ENCODE measurements at places on chromosomes 16 and 17.

- no peak for DNase-seq
These were observed 157.5 kb downstream of the HS3ST2 start for GRCh38 chr16:22971346-22971924.

DNA sequence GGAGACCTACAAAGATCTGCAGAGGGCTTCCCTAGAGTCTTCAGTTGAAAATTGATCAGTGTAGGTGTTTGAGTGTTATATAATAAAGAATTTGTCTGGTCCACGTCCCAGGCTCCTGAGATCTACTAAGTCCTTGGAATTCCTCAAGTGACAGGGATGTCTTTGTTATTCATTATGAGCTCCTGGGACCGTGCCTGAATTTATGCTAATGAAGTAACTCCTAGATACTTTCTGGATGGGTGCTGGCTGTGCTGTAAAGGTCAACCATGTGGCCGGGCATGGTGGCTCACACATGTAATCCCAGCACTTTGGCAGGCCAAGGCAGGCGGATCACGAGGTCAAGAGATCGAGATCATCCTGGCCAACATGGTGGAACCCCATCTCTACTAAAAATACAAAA, 43.7 kb downstream of the CDC27 start:
- no peak for DNase-seq

GRCh38 chr17:67011527-67012175, 32.7 kb upstream of the CACNG1 start:
- DNase-seq = no peak

- DNase-seq = no peak
These were observed 176.7 kb downstream of the TMEM132E start for GRCh38 chr17:34755981-34756636.

DNA sequence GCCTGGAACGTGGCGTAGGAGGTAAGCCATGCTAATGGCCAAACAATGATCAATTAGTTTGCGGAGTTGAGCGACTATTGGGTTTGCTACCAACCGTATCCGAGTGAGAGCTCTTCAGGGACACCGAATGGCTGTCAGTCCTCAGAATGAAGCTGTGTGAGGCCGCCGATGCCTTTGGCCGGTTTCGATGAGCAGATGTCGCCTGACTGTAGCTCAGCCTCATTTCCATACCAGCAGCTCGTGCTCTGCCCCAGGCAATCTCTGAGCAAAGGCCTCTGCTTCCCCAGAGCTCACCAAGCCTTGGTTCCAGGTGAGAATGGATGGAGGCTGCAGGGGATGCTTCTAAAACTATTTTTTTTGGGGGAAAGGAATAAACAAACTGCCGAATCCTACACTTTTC, 111.7 kb upstream of the HS3ST4 start:
- no peak for DNase-seq

DNA sequence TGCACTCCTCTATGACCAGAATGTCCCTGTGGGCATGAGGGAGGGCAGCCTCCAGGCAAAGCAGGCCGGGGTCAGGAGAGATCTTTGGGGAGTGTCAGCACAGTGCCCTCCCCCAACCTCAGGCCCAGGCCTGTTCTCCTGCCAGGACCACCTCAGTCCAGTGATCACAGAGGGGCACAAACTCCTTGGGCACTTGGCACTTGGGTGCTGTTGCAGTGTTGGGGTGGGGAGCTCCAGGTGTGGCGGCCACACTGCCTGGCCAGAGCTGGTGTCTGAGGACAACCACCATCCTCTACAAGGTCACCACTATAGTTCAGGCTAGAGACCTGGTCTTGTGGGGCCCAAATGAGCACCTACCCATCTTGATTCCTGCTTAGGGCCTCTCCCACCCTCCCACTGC, 37.2 kb downstream of the SMPD3 start:
- no peak for DNase-seq

DNA sequence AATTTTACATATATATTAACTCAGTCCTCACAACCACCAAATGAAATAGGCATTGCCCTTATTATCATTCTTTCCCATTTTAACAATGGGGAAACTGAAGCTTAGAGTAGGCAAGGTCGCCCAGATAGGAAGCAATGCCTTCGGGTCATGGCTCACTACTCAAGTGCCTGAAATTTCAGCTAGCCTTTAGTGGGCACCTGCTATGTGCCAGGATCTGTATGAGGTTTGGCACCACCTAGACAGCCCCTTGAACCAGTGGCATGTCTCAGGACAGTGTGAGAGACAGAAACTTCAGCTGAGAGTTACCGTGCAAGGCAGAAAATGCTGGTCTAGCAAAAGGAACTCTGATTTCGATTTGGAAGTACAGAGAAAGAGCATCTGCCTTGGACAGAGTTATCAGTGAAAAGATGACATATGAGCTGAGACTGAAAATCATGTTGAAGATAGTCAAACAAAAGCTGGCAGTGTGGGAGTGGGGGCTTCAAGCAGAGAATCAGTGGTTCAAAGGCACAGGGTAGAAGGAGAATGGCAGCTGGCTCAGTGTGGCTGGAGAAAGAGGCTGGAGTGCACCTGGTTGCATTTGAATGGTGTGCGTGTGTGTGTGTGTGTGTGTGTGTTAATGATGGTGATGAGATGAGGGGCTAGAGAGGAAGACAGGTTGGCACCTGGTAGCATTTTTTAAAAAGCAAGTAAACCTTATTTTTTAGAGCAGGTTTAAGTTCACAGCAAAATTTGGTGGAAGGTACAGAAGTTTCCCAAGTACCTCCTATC, 29.1 kb downstream of the CDH13 start:
- DNase-seq = no peak

GRCh38 chr17:80959330-80960036, 32.2 kb upstream of the CHMP6 start:
- no peak for DNase-seq

GRCh38 chr17:61469474-61469873, 17.3 kb downstream of the TBX4 start:
- no peak for DNase-seq

DNA sequence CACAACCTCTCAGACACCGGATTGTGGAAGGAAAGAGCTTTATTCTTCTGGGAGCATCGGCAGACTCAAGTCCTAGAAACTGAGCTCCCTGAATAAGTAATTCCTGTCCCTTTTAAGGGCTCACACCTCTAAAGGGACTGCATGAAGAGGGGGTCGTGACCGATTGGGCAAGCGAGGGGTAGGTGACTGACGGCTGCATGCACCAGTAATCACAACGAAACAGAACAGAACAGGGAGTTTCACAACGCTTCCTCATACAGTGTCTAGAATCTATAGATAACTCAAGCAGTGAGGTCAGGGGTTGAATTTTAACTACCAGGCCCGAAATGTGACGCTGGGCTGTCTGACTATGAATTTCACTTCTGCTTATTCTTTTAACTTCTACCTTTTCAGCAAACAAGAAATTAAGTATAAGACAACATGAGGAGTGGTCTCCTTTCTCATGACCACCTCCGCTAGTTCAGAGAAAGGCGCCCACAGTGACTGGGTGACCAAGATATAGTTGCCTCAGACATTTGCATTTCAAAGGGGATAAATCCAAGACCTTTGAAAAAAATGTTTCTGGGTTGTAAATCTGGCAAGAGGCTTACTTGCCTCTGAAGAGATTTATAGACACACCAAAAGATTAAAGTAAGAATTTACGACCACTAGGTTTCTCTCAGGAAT, 88.4 kb upstream of the ATF7IP2 start:
- no peak for DNase-seq

GRCh38 chr17:76153202-76153601, 12.2 kb upstream of the FOXJ1 start:
- DNase-seq = peak; percentile 6

GRCh38 chr17:36934144-36934691, 3.1 kb upstream of the LHX1 start:
- DNase-seq = no peak

DNA sequence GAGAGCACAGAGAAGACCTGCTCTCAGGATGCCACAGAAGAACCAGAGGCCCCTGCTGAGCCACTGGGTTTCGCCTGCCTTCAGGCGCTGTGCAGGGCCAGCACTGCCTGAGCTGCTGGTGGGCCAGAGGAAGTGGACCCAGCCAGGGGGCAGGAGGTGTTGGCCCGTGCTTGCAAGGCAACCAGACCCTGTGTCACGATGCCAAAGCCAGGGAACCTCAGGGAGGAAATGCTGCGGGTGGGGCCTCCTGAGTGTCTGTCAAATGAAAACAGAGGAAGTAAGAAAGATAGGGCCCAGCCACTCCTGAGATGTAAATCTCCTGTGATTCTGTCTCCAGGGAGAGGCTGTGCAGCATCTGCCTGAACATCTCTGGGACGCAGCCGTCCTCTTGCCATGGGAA, 58.1 kb upstream of the ADORA2B start:
- DNase-seq = no peak

DNA sequence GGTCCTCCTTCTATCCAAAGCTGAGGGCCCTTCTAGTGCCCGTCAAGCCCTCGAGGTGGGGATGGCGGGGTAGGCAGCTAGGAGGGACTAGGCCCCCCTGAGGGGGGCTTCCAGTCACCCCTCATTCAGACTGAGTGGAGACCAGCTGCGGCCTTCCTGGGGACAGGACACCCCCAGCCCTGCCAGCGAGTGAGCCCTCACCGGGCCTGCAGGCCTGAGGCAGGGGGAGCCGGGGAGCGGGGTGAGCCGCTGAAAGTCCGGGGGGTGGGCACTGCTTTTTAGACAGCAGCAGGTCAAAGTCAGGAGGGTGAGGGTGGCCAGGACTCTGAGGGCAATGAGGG, 8.7 kb upstream of the KREMEN2 start:
- no peak for DNase-seq

DNA sequence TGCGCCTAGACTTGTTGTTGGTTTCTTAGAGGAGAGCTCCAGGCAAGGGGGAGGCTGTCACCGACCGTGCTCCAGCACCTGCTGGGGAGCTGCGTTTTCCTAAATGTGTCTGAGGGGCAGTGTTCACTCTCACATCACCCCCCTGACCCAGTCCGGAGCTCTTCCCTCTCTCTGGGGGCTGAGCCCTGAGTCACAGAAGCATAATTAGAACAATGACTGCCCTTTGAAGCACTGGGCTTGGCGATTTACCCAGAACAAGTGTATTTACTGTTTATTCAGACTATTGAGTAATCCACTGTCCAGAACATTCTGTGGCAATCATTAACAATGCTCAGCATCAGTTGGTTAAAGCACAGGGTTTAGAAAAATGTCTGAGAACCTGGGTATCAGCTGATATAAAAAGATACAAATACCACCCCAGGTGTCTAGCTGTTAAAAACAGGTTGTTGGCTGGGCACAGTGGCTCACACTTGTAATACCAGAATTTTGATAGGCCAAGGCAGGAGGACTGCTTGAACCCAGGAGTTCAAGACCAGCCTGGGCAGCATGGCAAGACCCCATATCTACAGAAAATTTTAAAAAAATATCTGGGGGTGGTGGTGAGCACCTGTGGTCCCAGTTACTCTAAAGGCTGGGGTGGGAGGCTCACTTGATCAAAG, 8.1 kb downstream of the CES4A start:
- DNase-seq = no peak

- peak; percentile 60 for DNase-seq
These were observed 29.3 kb upstream of the KDM8 start for GRCh38 chr16:27174007-27174406.

DNA sequence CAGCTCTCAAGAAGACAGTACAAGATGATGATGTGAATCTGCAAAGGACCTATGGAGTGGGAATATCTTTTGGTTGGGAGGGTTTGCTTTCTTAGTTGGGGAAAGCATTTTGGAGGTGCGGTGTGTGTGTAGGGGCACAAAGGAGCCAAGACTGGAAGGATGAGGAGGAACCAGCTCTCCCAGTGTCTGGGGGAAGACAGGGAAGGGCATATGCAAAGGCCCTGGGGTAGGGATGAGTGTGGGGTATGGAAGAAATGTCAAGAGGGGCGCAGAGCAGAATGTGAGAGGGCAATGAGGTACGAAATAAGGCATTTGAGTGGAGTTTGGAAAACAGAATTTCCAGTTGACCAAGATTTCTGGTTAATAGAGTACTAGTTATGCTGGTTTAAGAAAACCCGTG, 187.4 kb downstream of the SNX29 start:
- no peak for DNase-seq

GRCh38 chr16:2035431-2036199, 8.9 kb downstream of the NHERF2 start:
- no peak for DNase-seq

DNA sequence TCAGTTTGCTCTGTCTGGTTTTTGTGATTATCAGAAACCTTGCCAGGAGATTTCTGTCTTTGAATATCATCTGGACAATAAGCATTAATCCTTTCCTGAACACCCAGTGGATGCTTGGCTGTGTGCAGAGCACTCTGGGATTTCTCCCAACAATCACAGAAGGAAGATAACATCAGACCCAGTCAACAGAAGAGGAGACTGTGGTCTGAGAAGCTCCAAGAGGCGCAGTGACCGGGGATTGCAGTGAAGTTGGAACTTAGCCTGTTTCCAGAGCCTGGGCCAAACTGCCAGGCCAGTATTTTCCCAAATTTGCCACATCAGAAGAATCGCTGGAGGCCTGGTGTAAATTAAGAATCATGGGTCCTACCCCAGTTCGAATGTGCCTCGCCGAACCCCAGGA, 264.7 kb downstream of the C16orf95 start:
- no peak for DNase-seq

- peak; percentile 72 for DNase-seq
These were observed 732 bp downstream of the ULK2 start for GRCh38 chr17:19867079-19867328.

DNA sequence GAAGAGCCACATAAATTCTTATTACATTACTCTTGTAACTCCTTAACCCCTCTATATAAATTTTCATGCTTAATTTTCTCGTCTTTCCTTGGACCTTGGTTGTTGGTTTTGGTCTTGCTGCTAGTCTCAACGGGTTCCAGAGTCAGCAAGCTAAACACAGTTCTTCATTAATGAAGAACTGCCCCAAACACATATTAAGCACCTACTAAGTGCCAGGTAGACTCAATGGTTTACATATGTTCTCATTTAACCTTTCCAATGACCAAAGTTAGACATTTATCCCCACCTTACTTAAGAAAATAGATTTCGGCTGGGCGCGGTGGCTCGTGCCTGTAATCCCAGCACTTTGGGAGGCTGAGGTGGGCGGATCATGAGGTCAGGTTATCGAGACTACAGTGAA, 15.0 kb downstream of the SIAH1 start:
- DNase-seq = no peak

DNA sequence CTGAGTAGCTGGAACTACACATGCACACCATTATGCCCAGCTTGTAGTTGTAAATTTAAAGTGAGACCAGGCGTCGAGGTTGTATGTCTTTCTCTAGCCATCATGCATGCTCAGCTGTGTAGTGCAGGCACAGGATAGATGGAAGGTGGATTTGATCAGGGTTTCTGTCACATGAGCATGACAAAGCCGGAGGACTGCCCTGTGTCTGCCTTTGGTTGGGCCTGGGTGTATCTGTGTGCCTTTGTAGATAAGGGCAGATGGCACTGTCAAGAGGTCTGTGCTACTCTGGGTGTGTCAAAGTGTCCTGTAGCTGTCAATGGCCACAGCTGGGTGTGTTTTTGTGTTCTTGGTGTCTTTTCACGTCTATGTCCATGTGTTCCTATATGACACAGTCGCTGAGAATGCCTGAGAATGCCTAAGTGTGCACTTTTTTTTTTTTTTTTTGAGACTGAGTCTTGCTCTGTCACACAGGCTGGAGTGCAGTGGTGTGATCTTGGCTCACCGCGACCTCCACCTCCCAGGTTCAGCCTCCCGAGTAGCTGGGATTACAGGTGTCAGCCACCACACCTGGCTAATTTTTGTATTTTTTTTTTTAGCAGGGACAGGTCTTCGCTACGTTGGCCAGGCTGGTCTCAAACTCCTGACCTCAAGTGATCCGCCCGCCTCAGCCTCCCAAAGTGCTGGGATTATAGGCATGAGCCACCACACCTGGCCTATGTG, 4.1 kb upstream of the NAGS start:
- DNase-seq = no peak

GRCh38 chr17:18368946-18369345, 5.6 kb upstream of the SHMT1 start:
- DNase-seq = no peak

- no peak for DNase-seq
These were observed 225.3 kb downstream of the WWOX start for GRCh38 chr16:78324649-78325285.
